ENCODE measurements at places on chromosomes 7 and 10. TPM values are rescaled to one million over a fixed set of nuclear protein-coding genes. Genes with fewer than 3 reads are reported as not detected.
A peak's percentile ranks its signal among the peaks of the same experiment; 100 is the strongest.

RBM20 gene
- 0.05 TPM for polyA plus RNA-seq

WASHC2A gene
- 46.8 TPM for polyA plus RNA-seq

NKX2-3 gene
- polyA plus RNA-seq, result not detected

PNLIPRP2 gene
- polyA plus RNA-seq, result not detected

CCDC7 gene
- polyA plus RNA-seq, result 1.0 TPM

RPP38 gene
- 26.4 TPM for polyA plus RNA-seq

GRCh38 chr7:35992436-35992835 lies 160.6 kb upstream of the EEPD1 start:
- DNase-seq, result no peak

- DNase-seq, result peak; percentile 92
These were observed 298.5 kb downstream of the NEBL start for GRCh38 chr10:20598590-20598989.

- DNase-seq, result peak; percentile 78
These were observed 40.3 kb upstream of the ANK3 start for GRCh38 chr10:60430017-60430416.

GRCh38 chr7:130492523-130493274 lies 814 bp downstream of the MEST start:
- DNase-seq, result peak; percentile 28

GRCh38 chr7:15922002-15922401 lies 235.5 kb upstream of the MEOX2 start:
- peak; percentile 32 for DNase-seq

DNA sequence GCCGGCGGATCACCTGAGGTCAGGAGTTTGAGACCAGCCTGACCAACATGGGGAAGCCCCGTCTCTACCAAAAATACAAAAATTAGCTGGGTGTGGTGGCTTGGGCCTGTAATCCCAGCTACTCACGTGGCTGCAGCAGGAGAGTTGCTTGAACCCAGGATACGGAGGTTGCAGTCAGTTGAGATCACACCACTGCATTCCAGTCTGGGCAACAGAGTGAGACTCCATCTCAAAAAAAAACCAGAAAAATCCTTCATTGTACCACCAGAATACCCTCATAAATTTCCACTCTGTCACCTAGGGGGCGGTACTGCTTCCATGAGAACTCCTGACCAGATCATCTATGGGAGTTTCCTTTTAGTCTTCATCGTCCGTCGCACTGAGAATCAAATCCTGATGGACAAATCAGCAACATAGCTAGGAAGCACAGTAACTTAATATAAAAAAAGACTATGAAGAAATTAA lies 225.8 kb upstream of the KLF14 start:
- peak; percentile 73 for DNase-seq

DNA sequence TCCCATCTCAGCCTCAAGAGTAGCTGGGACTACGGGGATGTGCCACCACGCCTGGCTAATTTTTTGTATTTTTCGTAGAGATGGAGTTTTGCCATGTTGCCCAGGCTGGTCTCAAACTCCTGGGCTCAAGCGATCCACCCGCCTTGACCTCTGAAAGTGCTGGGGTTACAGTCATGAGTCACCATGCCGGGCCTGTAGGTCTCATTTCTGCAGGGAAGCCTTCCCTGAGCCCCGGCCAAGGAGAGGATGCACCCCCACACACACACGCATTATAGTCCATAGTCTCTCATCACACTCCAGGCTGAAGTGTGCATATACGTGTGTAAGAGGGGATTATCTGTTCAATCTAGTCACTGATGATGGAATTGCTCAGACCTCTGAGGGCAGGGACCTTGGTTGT lies 29.3 kb downstream of the KCNMA1 start:
- DNase-seq, result no peak

DNA sequence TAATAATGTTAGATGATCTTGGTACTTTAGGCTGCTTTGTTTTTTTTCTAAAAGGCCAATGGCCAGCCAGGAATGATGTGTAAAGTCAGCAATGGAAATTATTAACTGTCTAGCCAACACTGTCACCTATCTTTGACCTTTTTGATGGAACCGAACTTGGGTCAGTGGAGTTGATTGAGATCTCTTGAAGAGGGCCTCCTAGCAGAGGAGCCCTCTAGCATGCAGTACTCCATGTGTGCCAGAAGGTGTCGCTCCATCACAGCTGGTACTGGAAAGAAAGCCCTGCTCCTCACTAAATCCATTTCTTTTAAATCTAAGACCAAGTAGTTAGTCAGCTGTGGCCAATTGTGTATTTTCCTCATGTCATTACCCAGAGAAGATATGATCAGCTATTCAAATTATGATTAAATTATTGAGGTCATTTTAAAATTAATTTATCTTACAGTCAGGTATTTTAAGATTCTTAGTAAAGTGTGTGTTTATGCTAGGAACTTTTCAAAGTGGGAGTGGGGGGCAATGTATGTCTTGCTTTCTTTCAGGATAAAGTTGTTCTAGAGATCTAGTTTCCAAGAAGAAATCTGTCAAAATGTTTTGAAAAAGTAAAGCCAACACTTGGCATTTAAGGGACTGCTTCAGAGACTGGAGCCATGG lies 33.1 kb upstream of the CROT start:
- peak; percentile 53 for DNase-seq

DNA sequence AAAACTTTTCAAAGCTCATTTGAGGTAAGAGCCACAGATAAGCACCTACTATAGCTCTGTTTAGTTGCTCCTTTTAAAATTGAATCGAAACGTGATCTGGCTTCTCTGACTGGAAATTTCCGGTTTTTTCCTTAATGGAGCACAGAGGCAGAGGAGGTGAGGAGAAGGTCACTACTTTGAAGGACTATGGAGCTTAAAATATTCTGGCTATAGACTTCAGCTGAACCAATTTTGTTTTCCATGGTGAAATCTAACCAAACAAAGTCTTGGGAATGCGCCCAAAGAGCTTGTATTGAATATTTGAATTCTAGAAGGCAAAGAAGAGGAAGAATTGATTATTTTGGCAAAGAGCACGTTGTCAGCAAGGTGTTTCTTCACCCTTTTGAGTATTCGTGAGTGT lies 711.1 kb downstream of the SUGCT start:
- no peak for DNase-seq

DNA sequence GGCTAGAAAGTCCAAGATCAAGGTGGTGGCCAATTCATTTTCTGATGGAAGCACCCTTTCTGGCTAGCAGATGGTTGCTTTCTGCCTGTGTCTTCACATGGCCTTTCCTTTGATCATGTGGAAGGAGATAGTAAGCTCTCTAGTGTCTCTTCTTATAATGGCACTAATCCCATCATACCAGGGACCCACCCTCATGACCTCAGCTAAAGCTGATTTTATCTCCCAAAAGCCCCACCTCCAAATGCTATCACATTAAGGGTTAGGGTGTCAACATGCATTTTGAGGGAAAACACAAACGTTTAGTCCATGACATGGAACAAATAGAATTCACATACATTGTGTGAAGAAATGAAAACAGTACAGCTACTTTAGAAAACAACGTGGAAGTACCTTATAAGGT lies 100.0 kb downstream of the VPS50 start:
- DNase-seq, result no peak

DNA sequence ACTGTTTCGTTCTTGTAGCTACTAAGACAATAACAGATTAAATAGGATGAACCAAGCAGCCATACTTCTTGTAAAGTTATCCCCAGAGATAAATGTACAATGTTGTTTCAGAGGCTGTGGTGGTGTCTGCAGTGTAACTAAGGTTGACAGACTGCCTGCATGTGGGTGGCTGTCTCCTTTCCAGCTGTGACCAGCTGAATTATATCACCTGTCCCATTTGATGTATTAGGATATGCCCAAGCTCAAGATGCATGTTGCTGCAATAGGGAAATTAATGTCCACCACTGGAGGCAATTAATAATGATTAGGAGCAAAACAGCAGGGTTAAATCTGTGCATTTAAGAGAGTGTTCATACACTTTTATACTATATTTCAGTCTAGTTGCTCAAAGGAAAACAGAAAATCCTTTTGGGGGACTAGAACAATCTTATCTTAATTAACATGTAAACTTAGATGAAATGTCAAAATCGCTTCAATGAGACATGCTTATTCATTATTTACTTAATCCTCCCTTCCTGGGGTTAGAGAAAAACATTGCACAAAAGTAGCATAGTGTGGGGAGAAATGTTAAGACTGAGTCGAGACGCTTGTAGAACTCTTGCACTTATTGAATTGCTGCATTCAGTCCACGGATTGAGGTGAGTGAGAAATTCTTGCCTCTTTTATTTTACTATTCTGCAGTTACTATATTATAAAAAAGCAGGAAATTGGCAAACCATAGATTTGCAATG lies 269.0 kb downstream of the SNX10 start:
- no peak for DNase-seq

DNA sequence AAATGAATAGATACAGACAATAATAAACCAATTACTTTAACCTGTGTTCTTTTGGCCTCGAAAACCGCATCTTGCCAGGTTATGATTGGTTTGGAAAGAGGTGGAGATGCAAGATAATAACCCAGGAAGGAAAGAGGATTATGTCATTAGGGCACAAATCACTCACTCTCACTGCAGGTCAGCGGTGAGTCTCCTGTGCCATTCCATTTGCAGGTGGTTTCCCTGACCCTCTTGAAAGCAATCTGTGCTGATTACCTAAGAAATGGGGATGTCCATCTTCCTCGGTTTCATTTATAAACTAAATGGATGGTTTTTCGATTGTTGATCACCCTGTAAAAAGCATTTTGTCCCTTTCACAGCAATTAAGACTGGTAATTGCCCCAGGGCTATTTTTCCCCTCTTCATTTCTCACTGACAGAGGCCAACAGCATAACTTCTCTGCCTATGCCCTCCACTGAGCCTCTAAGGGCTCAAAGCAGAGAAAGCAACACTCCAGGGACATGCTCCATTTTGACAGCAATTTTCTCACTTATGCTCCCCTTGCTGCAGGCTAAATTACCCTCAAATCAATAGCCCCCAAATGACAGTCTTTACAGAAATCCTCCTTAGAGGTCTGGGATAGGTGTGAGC lies 257.5 kb downstream of the IPMK start:
- no peak for DNase-seq

GRCh38 chr10:3963191-3963673 lies 178.2 kb upstream of the KLF6 start:
- DNase-seq, result no peak

GRCh38 chr7:13540429-13540828 lies 449.0 kb downstream of the ETV1 start:
- peak; percentile 80 for DNase-seq

DNA sequence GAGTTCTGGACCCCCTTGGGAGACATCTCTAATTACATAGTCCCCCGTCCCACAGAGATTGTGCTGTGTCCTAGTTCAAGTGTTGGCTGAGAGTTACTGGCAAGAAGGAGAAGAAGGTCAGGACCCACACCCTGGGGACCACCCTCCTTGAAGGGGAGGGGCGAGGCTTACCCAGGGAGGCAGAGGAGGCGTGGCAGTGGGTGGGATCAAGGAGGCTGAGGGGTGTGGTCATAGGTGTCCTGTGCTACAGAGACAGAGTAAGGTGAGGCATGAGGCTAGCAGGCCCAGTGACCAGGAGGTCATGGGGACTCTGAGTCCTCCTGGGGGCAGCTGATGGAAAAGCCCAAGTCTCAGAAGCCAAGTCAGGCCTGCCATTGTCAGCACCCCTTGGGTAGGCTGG lies 29.4 kb upstream of the ADCYAP1R1 start:
- DNase-seq, result no peak

GRCh38 chr7:48295296-48295971 lies 124.2 kb downstream of the ABCA13 start:
- DNase-seq, result no peak

- no peak for DNase-seq
These were observed 2.9 kb upstream of the MMP21 start for GRCh38 chr10:125778556-125778955.

- DNase-seq, result no peak
These were observed 25.9 kb downstream of the TNRC18 start for GRCh38 chr7:5397736-5398135.

DNA sequence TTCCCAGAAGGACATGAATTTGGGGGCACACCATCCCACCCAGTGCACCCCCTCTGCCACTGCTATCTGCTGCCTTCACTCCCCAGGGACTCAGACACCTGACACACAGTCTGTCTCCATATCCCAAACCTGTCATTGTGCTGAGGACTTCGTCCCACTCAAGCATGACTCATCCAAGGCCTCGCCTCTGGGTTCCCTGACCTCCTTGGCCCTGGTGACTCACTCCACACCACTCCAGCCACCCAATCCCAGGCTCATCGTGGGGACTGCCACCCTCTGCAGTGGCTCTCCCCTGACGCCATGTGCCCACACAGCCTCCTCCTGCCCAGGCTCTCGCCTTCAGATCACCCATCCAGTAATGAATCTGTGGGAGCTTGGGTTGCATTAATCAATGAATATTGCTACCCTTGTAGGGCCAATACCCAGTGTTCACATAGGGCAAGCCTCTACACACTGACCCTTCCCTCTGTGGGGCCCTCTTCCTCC lies 6.6 kb upstream of the INSIG1 start:
- peak; percentile 70 for DNase-seq

GRCh38 chr10:1978584-1978983 lies 241.3 kb upstream of the ADARB2 start:
- no peak for DNase-seq

DNA sequence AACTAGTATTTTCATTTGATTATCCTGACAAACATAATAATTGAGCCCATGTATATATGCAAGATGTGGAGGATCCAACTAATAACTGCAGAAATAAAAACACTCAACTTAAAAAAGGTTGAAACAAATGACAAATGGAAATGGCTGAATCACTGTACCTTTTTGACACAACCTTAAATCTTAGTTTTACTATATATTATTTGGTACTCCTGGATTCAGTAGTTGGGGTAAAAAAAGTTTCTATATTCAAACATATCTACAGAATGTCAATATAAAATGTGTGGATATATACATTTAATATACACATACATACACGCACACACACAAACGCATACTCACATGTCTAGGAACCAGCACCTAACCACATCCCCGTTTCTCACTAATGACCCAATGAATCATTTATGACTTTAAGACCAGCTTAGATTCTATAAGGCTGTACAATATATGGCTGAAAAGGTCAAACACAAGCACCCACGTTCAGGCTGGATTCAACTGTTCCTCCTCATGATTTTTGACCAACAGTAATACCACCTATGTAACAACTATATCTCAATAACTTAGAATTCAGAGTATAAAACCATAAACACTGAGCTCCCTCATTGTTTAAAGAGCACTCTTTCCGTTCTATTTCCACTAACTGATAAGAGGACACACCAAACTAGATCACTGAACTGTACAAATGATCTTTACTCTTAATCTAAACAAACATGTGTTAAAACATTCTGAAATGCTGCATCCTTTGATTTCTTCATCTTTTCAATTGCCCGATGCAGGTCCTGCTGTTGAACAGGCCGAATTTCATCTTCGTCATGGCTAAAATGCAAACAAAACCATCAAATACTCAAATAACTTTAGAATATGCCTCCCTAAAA lies 63.8 kb downstream of the ATAD1 start:
- DNase-seq, result no peak

GRCh38 chr10:110225756-110226542 lies 18.5 kb downstream of the MXI1 start:
- DNase-seq, result peak; percentile 95

- DNase-seq, result no peak
These were observed 48.5 kb downstream of the ZNF467 start for GRCh38 chr7:149724661-149725425.
